ENCODE measurements at places on chromosomes 12 and 14.
A peak's percentile ranks its signal among the peaks of the same experiment; 100 is the strongest.

GRCh38 chr14:73231981-73232851 lies 5.1 kb upstream of the PAPLN start:
- no peak for DNase-seq

GRCh38 chr14:22479132-22479531 lies 109.9 kb downstream of the DAD1 start:
- no peak for DNase-seq

GRCh38 chr14:36971263-36971855 lies 201.0 kb downstream of the SLC25A21 start:
- DNase-seq: no peak

DNA sequence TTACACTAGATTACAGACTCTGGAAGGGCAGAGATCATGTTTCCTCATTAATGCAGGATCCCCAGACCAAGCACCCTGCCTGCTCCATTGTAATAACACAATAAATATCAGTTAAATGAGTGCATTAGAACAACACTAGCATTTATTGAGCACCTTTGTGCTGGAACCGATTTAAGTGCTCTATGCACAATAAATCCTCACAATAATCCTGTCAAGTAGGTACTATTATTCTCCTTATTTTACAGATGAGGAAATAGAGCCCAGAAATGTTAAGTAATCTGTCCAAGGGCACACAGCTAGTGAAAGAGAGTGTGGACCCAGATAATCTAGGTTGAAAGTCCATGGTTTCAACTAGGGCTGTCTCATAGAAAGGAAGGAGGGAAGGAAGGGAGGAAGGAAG lies 69.8 kb downstream of the MAP1LC3B2 start:
- DNase-seq: no peak

- no peak for DNase-seq
Observed at GRCh38 chr12:48187916-48188695, 4.7 kb downstream of the CCDC184 start.

- DNase-seq: peak; percentile 67
Observed at GRCh38 chr12:88951177-88951576, 370.9 kb upstream of the KITLG start.

GRCh38 chr12:104750061-104750460 lies 208.0 kb downstream of the SLC41A2 start:
- no peak for DNase-seq

GRCh38 chr12:116878567-116879508 lies 2.4 kb downstream of the HRK start:
- no peak for DNase-seq

GRCh38 chr14:72611506-72611905 lies 282.4 kb downstream of the DPF3 start:
- no peak for DNase-seq

DNA sequence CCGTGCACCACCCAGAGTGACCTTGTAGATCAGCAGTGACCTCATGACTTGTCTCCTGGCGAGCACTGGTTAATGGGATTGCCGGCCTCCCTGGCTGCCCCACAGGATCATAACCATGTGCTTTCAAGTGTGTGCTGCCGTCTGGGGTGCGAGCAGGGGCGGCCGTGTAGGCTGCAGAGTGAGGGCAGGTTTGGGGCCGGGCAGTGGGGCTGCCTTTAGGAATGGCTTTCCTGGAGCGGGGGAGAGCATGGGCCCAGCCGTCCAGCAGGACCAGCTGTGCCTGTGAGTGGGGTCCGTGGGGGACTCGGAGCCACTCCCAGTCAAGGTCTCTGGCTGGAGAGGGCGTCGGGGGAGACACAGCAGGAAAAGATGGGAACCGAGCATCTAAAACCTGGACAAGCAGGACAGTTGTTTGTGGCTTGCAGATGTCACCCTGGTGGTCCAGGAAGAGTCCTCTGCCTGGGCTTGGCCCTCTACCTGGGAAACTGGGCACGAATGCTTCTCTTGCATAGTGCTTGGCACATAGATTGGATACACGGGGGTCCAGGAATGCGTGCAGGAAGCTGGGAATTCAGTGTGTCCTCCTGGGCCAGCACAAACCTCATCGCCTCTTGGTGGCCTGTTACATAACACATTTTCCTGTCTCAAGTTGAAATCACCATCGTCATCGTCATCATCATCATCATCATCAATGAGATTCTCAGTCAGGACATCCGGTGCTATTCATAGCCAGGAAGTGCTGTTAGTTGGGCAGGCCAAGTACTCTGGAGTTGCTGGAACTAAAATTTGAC lies 96.0 kb downstream of the ADGRD1 start:
- DNase-seq: no peak

GRCh38 chr12:88420457-88420856 lies 159.8 kb downstream of the KITLG start:
- DNase-seq: no peak

- no peak for DNase-seq
Observed at GRCh38 chr12:102281231-102281630, 83.6 kb upstream of the PMCH start.

DNA sequence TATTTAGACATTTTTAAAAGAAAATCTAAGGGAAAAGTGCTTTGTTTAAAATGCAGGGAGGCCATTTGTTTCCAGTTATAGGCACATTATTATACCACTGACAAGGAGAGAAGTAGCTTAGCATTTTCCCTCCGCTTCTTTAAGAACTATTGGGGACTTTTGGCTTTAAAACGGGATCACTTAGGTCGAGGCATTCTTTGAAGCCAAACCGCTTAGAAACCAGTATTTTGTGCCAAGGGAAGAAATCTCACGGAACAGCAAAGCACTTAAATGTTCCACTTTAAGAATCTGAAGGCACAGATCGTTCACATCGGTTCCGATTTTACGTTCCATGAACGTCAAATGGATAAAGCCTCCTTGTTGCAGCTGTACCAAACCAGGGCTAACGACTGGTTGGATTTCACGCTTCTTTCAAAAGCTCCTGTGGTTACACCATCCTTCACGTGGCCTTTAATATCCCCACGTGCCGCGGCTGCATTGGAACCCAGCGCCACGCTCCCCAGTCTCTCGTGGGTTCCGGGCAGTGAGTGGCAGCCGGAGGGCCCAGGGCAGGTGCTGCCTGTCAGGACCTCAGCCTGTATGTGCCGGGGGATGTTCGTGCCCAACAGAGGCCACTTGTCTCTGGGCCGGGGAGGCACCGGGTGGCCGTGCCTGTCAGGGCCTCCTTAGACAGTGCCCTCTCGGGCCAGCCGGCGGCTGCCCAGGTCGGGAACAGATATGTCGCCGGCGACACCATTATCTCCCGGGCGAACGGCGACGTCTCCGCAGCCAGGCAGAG lies 195.4 kb downstream of the KIF26A start:
- DNase-seq: no peak

DNA sequence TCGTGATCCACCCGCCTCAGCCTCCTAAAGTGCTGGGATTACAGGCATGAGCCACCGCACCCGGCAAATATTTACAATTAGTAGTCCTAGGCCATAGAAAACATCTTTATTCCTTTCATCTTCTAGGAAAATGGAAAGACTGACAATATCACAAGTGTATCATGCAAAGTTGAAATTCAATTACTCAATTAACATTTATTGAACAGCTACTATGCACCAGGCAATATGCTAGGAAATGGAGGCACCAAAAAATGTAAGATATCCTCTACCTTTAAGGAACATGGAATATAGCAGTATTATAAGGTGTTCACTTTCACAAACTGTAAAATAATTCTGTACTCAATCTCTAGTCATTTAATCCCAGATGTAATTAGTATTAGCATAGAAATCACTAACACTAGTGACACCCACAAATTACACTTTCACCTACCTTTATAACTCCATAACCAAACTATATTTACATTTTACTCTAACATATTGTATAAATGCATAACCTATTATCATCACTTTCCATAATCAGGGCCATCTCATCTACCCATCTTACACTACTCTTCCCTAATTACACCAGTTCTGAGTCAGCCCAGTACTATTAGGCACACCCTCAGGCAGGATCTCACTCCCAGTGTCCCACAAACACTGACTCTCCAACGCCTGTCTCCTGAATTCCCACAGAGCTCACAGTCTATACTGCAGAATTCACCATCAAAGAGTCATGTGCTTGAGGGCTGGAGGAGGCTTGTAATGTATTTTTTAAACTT lies 10.4 kb downstream of the CORO1C start:
- no peak for DNase-seq

GRCh38 chr14:73058922-73059673 lies 764 bp downstream of the RBM25 start:
- no peak for DNase-seq

DNA sequence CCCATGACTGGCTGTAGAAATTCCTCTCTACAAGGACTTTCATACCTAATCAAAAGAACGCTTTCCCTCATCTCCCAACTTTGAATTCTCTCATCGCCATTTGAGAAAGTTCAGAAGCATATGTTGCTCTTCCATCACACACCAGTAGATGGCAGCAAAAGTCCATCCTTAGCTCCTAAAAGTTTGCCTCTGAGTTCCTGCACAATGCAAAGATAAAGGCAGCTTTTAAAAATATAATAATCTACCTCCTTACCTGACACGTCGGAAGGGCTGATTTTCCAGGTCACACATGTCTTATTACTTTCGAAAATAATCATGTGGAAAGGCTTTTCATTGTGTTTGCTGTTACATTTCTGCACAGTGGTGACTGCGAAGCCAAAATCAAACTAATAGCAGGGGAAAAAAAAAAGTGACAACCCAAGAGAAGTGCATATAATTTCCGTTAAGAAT lies 456.7 kb upstream of the SEL1L start:
- DNase-seq: peak; percentile 42

DNA sequence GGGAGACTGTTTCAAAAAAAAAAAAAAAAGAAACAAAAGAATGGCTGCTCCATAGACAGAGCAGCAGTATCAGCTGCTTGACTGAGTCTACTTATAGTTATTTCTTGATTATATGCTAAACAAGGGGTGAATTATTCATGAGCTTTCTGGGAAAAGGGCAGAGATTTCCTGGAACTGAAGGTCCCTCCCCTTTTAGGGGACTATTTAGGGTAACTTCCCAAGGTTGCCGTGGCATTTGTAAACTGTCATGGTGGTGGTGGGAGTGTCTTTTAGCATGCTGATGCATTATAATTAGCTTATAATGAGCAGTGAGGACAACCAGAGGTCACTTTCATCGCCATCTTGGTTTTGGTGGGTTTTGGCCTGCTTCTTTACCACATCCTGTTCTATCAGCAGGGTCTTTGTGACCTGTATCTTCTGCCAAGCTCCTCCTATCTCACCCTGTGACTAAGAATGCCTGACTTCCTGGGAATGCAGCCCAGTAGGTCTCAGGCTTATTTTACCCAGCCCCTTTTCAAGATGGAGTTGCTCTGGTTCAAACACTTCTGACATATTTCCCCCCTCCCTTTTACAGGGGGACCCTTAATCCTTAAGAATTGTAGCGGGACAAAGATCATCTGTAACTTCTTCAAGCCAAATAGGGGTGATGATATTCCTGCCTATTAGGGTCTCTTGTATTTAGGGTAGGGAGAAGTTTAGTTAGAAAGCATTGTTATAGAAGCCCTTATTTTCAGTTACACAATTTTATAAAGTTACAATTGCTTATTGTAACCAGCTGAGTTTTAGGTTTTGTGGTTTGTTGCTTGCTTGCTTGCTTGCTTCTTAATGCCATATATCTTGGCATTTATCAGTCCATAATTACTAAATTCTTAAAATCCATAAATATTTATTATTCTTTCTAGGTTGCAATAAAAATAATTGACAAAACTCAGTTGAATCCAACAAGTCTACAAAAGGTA lies 42.5 kb downstream of the MARK3 start:
- no peak for DNase-seq

DNA sequence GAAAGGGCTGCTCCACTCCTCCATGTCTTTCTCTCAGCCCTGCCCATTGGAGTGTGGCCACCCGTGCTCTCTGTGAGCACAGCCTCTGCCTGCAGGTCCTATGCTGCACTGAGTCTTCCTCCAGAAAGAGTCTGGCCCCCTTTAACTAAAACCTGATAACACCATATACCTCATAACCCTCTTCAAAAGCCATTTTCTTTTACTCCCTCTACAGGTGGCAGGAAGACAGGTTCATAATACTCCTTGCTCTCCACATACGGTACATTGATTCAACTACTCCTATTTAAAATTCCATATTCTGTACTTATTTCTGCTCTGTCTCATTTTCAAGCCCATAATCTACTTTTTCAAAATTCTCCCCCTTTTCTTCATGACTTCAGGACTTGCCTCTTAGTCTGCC lies 144.0 kb downstream of the HELB start:
- no peak for DNase-seq

GRCh38 chr12:62258941-62259630 lies 1.1 kb upstream of the USP15 start:
- DNase-seq: peak; percentile 84

- DNase-seq: no peak
Observed at GRCh38 chr14:101019541-101019940, 116.0 kb upstream of the RTL1 start.
